ENCODE measurements at places on chromosomes 7 and 10.

DNA sequence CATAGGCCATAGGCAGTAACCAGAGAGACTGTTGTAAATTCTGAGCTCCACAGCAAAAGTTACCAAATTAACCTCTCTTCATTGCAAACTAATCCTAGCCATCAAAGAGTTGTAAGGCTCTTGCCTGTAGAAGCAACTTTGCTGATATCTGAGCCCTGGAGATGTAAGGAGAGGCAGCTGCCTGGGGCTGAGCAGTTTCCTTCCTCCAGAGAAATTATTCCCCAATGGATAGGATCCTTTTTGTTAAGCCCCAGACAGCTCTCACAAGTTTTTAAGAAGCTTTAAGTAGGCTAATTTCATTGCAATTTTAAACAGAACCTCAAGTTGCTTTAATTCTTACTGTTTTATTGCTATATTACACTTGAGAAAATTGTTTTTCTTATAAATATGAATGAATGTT, 211.1 kb downstream of the GALNT17 start:
- DNase-seq = no peak

DNA sequence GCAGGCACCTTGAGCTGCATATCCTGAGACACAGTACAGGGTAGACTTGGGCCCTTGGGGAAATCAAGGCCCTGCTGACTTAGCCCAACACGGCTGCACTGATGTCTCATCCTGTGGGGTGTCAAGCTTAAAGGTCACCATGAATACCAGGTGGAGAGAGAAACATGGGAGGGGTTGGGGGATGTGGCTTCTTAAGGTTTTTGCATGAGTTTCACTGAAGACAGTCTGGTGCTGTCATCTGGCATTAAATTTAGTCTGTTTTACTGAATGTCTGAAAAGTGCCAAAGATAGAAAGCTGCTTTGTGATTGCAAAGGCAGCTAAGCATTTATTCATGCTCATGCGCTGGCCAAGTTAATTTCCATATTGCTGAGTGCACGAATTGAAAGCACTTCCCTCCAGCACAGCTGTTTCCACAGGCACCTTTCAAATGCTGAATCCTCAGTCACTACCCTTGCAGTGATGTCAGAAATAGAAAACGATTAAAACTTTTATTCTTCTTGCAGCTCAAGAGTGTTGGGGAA, 102.1 kb downstream of the OSBPL3 start:
- DNase-seq = no peak

DNA sequence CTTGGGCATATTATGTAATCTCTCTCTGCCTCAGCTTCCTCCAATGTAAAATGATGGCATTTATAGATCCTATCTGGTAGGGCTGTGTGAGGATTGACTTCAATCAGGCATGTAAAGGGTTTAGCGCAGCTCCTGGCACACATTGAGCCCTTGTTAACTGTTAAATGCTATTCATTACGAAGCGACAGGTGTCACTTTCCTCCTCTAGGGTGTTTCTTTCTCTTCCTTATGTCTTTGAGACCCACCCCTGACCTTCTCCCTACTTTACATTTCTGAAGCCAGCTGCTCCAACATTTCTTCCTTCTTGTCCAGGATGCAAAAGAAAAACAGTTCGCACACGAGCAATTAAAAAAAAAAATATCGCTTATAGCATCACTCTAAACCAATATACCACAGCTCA, 5.7 kb upstream of the R3HCC1L start:
- no peak for DNase-seq

- no peak for DNase-seq
Observed at GRCh38 chr7:157540606-157541294, 203.9 kb downstream of the DNAJB6 start.

Measured in HEK293T (cell line).